IPS DF 6.9 (cell line): ENCODE measurements at places on chromosomes 3 and 15.
A peak's percentile ranks its signal among the peaks of the same experiment; 100 is the strongest.

GRCh38 chr3:156681002-156681401 lies 6.6 kb downstream of the TIPARP start:
- no peak for DNase-seq
- no peak overlapping the region for H3K27ac ChIP-seq
- 0 out of 2 replicates have a peak, but pooled peaks cover 3% of the 10 kb centered on the region for H3K36me3 ChIP-seq
- no peaks in the 10 kb centered on the region for H3K4me1 ChIP-seq

DNA sequence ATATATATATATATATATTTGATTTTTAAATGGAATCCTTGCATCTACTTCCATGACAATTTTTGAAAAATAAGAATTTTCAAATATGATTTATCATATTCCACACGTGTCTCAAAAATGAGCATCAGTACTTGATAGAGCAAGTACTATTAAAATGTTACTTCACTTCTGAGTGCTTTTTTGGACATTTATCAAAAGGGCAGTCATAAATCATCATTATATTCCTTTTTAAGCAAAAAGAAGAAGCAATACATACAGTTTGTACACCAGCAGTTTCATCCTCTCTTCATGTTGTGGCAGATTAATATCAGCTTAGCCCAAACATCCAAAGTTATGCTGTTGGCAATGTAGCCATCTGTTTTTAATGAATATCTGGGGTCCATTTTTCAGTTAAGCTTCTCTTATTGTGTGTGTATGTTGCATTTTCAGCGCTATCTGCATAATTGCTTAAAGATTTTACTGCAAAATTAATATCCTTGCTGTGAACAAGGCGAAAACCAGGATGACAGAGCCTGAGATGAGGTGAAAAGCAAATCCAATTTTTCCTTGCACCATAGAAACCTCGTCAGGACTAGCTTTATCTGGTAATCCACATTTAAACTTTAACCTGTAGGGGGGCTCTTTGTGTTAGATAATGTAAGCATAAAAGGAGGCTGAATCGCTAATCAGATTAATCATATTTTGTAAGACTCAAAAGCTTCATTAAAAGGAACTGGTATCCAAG lies 604.9 kb upstream of the AGTR1 start:
- H3K4me3 ChIP-seq, result no peak overlapping the region
- no peak overlapping the region for H3K27ac ChIP-seq
- no peaks in the 10 kb centered on the region for H3K27me3 ChIP-seq
- DNase-seq, result no peak
- no peaks in the 10 kb centered on the region for H3K4me1 ChIP-seq

DNA sequence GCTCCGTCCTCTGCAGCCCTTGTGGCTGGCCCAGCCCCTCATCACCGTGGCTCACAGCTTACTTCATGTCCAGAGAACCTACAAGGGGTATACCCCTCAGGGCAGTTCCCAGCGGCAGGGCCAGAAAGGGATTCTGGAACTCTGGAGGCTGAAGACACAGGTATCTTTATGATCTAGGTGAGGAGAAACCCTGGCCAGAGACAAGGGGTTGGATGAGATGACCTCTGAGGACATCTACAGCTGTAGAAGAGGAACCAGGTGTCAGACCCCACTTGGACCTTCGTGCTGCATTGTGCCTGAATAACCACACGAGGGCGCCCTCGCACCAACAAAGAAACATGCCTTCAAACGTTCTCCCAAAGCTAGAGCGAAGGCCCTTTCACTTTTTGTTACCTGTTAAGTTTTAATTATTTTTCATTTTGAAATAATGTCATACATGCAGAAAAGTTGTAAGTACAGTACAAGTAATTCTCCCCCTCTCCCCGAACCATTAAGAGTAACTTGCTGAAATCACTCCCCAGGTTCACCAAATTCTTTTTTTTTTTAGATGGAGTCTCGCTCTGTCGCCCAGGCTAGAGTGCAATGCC lies 118.7 kb upstream of the SMAD3 start:
- no peaks in the 10 kb centered on the region for H3K4me1 ChIP-seq
- H3K36me3 ChIP-seq, result no peaks in the 10 kb centered on the region
- H3K4me3 ChIP-seq, result no peak overlapping the region
- no peaks in the 10 kb centered on the region for H3K27me3 ChIP-seq
- peak; percentile 50 for DNase-seq

- DNase-seq, result no peak
- H3K4me1 ChIP-seq, result 0 out of 2 replicates have a peak, but pooled peaks cover 1% of the 10 kb centered on the region
- no peaks in the 10 kb centered on the region for H3K27me3 ChIP-seq
- no peak overlapping the region for H3K4me3 ChIP-seq
These were observed 232.2 kb downstream of the VPS13C start for GRCh38 chr15:61828008-61828407.

GRCh38 chr3:32630266-32630665 lies 54.7 kb upstream of the CNOT10 start:
- no peaks in the 10 kb centered on the region for H3K36me3 ChIP-seq
- H3K4me3 ChIP-seq, result no peak overlapping the region
- H3K27me3 ChIP-seq, result no peaks in the 10 kb centered on the region
- H3K27ac ChIP-seq, result no peak overlapping the region
- no peak for DNase-seq
- H3K4me1 ChIP-seq, result no peaks in the 10 kb centered on the region

DNA sequence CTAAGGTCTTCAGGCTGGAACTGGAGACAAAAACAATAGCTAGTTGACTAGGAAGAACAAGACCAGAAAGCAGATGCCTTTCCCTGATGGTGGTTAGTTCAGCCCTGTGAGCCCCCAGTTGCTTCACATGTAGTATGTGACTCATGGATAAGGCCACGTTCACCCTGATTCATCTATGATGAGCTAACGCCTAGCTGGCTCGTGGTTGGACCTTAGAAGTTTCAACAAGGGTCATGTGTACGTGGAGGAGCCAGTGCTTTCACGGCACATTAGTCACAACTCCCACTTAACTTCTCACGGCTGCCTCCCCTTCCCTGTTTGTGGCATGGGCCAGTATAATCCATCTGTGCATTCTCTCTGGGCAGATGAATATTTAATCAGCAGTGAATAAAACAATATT lies 20.6 kb downstream of the COL8A1 start:
- no peaks in the 10 kb centered on the region for H3K4me1 ChIP-seq
- no peaks in the 10 kb centered on the region for H3K27me3 ChIP-seq
- H3K27ac ChIP-seq, result no peak overlapping the region
- no peaks in the 10 kb centered on the region for H3K36me3 ChIP-seq
- H3K4me3 ChIP-seq, result no peak overlapping the region
- DNase-seq, result no peak

DNA sequence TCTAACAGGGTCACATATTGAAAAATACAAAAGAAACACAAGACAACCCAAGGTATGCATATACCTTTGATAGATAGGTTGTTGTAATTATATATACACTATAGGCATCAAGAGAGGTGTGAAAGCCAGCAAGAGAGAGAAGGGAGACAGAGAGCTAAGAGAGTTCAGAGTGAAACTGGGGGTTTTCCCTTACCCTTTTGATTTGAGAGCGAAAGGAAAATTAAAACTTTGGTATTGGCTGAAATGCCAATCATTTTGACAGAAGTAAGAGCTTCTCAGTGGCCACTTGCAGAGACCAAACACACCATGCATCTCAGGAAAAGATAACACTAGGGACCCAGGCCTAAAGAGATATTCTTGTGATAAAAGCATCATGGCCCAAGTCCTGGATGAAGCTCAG lies 183.6 kb downstream of the SHOX2 start:
- no peaks in the 10 kb centered on the region for H3K4me1 ChIP-seq
- no peak for DNase-seq
- H3K36me3 ChIP-seq, result no peaks in the 10 kb centered on the region
- no peak overlapping the region for H3K27ac ChIP-seq
- no peak overlapping the region for H3K4me3 ChIP-seq

DNA sequence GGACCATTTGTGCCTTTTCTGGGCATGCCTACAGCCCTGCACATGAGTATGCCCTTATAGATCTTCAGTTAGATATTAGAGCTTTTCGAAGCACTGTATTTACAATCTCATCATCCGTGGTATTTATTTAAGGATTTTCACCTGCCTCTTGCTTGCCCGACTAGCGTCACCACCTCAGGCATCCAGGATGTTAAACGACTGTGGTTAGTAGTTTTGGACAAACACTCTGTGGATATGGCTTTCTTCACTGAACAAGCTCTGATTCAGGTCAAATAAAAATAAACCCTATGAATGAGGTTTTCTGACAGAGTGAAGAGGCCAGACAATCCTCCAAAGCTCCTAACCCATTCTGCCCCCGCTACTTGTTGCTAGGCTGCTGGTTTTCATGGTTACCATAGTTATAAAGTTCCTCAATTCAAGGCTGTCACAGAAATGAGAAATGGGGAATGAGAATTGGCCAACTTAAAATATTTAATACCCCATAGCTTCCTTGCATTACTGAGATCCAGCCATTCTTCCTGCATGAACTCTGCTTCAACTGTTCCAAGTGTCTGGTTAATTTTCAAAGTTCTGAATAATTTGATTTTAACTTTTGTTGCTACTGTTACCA lies 440.1 kb downstream of the GABRG3 start:
- H3K4me1 ChIP-seq, result no peaks in the 10 kb centered on the region
- no peak overlapping the region for H3K27ac ChIP-seq
- no peaks in the 10 kb centered on the region for H3K27me3 ChIP-seq
- no peaks in the 10 kb centered on the region for H3K36me3 ChIP-seq

- H3K27me3 ChIP-seq, result no peaks in the 10 kb centered on the region
- no peak overlapping the region for H3K4me3 ChIP-seq
- H3K36me3 ChIP-seq, result no peaks in the 10 kb centered on the region
- DNase-seq, result no peak
- no peaks in the 10 kb centered on the region for H3K4me1 ChIP-seq
These were observed 26.4 kb downstream of the ASB7 start for GRCh38 chr15:100628746-100629145.
